A549 treated with DMSO at 1 μM for 4 hours (cell line): ENCODE measurements at places on chromosomes 13 and 19. TPM values are rescaled to one million over a fixed set of nuclear protein-coding genes. Genes with fewer than 3 reads are reported as not detected.

DACH1 gene
- total RNA-seq: not detected in 5 replicates

ZIK1 gene
- not detected in 5 replicates for total RNA-seq

ZNF723 gene
- not detected in 5 replicates for total RNA-seq

TUBA3C gene
- not detected in 5 replicates for total RNA-seq

MYH14 gene
- 5.5 to 7.0 TPM (median 6.6 TPM) in 5 replicates for total RNA-seq

C1QTNF9 gene
- total RNA-seq: not detected in 5 replicates
